Stimulated activated CD4-positive, alpha-beta T cell treated with anti-CD3 and anti-CD28 coated beads, Interleukin-1b, Interleukin-23, amount 100 ng/mL, for 1 hour (primary cell): ENCODE measurements at places on chromosomes 3 and 15.

DNA sequence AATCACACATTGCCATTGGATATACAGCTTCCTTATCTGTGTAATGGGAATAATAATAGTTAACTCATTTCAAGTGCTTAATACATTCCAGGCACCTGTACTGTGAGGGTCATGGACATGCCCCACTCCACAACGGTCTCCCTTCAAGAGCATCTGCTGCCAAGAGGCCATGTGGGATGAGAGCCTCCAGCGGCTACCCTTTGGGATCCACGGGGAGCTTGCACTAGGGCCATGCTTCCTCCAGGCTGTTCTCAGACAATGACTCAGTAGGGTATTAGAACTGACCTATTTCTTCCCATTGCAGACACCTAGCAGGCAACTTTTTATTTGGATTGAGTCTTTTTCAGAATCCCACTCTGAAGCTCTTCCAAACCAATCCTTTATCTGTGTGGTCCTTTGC is 1078.9 kb downstream of the TUSC7 start:
- no peak for DNase-seq

GRCh38 chr3:155629056-155629455 is 115.8 kb downstream of the PLCH1 start:
- no peak for DNase-seq

DNA sequence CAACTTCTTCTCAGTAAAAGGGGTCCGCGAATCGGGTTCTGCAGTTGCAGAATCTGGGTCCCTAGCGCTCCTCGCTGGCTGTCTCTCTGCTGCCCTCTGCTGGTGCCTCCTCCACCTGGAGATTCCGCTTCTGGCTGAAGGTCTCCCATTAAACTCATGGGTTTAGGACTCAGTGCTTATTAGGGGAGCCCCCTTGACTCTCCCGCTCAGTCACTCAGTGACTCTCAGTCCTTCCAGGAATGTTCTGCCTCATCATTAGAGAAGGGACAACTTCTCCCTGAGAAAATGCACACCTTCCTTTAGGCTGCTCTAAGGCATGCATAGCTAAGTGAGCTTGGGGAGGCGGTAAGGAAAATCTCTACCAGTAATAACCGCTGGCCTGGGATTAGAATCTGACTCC is 7.1 kb downstream of the CPN2 start:
- DNase-seq = peak; percentile 47

DNA sequence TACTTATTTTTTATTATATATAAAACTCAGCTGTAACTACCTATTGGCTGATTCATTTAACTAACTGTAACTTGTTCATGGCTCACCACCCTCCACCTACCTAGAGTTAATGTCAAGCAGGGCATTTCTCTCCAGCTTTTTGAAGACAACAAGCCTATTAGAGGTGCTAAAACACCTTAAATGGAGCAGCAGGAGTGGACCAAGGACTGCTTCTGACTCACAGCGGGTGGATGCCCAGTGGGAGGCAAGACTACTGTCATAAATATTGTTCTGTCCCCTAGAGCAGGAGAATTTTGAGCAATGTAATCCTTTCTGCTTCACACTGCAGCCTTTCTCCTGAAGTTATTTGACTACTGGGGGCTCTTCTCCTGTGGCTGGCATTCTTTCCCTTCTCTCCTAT is 146.9 kb downstream of the CLSTN2 start:
- no peak for DNase-seq

DNA sequence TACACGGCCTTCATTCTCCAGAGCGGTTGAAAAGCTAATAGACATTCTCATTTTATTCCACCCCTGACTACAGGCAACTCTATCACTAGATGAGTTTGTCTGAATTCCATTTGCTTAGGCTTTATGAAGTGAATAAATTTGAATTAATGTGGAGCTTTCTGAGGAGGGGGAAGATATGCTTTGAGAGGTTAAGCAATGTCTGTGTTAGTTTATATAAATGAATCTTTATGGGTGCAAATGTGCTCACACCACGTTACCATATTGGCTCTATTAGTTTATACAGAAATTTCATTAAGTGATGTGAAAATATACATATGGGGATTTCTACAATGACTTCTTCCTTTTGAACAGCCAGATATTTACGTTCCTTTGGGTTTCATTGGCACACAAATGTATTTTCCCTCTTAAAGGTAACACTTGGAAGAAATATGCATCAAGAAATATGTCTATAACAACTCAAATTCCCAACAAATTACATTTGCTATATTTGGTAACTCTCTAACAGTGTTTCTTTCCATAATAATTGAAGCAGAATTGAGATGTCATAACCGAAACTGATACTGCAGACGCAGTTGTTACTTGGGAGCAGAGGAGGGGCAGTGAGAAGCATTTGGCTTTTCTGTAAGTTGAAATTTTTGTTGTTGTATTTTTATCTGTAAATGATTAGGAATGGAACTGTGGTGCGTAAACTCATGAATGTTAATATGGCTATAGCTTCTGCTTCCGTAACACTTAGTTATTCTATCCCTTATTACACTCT is 359.4 kb downstream of the CACNA2D3 start:
- DNase-seq = no peak

- DNase-seq = no peak
These were observed 26.0 kb upstream of the UBE3A start for GRCh38 chr15:25464784-25465183.

DNA sequence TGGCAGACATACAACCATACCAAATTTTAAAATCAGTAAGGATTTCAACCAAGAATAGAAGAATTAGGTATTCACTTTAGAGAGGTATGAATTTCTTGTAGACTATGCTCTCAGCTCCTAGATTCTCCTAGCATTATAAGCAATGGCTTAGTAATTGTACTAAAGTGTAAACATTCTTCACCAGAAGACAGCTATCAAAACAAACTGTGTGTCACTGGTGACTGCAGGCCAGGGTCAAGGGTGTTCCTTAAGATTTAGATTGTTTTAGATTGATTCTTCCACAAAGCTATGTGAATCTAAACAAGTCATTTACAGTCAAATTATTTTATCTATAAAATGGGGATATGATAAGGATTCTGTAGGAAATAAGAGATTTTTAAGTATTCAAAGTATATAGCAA is 23.1 kb upstream of the GP5 start:
- DNase-seq = no peak

DNA sequence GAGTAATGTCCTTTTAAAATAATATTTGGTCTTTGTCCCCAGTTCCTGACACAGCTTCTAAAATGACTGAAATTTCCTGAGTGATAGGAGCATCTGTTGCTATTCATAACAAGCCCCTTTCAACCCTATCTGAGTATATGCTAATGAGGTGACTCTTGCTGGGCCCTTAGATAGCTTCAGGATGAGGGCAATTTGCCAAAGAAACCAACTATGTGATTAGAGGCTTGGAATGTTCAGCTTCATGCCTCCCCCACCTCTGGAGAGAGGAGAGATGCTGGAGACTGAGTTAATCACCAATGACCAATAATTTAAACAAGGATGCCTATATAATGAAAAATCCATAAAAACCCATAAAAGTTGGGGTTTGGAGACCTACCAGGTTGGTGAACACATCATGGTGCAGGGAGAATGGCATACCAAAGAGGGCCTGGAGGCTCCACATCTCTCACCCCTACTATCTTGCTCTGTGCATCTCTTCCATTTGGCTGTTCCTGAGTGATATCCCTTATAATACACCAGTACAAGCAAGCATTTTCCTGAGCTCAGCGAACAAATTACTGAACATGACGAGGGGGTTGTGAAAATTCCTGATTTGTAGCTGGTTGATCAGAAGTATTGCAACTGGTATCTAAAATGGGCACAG is 189.2 kb downstream of the ECT2 start:
- DNase-seq = no peak

GRCh38 chr3:59467476-59467875 is 417.7 kb upstream of the CFAP20DC start:
- DNase-seq = no peak

- no peak for DNase-seq
These were observed 214.8 kb upstream of the TPRG1 start for GRCh38 chr3:188956839-188957489.

GRCh38 chr3:190234621-190235020 is 87.6 kb downstream of the CLDN1 start:
- no peak for DNase-seq

DNA sequence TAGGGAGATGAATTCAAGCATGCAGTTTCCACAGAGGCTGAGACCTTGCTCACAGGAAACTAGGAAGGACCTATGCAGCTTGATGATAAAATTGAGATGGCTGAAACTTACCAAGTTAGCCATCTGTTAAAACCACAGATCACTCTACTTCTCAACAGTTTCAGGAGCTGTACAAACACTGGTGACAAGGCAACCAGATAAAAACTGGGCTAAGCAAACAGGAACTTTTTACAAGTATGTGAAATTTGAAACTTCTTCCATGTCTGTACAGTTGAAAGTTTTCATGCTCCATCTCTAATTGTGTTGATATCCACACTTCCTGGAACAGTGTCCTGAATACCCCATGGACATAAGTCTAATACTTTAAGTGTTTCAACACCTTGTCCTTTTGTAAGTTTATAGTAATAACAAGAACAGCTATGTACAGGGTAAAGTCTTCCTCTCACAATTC is 78.2 kb downstream of the FAIM start:
- no peak for DNase-seq

DNA sequence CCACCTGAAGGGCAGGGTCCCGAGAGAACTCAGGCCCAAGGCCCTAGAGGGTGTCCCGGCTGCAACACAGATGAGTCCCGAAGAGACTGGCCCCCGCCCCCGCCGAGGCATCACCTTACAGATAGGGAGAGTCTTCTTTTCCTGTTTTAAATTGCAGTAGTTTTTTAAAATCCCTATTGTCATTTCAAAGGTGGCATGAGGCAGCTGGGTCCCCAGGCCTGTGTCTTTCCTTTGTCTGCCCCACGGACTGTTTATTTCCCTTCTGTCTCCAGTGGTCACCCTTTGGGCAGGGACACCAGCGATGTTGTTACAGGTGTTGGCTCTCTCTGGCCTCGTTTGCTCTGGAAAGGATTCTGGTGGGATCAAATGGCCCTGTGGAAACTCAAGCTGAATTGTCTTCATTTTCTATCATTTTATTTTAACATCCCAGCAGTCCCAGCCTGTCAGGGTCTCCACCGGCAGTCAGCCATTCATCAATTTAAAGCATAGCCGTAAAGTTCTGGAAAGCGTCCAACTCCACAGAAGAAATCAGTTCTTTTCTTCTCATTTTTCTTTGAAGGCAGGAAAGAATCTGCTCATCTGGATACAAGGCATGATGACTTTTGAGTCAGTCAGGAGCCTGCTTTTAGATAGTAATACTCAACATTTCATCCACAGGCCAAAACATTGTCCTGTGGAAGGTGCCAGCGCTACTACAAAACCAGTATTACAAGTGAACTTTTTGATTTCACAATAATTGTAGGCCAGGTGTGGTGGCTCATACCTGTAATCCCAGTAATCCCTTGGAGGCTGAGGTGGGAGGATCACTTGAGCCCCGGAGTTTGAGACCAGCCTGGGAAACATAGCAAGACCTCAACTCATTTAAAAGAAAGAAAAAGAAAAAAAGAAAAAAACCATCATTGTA is 96.2 kb downstream of the HES1 start:
- no peak for DNase-seq

DNA sequence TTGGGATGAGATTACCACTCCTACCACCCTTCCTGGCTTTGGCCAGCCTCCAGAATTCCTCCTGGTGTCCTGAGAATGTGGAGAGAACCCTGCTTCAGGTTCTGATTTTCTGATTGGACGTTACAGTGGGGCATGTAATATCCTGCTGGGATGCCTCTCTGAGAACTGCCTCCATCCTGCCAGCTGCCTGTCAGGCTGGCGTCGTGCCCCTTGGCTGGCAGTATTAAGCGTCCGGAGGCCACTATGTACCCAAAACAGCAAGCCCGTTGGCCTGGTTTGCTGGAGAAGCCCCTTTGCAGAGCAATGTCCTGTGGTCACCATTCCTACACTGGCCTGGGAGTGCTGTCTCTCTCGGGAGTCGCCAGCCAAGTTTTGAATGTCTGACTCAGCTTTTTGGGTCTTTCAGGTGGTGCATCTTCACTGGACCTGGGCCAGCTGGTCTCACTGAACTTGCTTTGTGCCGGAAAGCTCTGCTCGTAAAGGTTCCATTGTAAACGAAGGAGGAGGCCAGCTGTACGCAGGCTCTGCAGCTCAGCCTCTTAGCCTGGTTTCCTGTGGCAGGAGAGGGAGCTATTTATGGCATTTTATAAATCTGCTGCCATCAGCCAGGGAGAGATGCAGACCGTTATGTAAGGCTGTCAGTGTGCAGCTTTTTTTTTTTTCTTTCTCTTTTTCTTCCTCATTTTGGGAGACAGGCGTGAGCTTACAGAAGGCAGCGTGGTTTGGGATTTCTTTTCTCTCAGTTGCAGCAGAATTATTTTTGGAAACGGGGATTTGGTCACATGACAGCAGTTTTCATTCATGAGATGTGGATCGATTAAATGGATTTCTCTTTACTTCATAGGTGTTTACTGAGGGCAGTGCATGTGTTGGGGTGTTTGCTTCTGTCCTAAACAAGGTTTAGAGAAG is 19.0 kb upstream of the TRAK1 start:
- DNase-seq = no peak

DNA sequence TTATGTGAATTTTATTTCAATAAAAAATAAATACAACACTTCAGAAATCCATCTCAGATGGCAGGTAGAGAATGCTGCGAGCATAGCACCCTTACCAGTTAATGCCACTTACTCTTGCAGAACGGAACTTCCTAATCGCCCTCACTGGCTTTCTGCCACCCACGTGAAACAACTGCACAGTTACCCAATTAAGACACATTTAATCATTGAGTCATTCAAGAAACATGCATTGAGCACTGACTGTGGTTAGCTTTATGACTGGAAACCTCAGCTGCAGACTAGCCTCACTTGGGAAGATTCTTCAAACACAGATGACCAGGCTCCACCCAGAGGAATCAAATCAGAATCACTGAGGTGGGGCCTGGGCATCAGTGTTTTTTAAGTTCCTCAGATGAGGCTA is 5.6 kb upstream of the MFGE8 start:
- no peak for DNase-seq

DNA sequence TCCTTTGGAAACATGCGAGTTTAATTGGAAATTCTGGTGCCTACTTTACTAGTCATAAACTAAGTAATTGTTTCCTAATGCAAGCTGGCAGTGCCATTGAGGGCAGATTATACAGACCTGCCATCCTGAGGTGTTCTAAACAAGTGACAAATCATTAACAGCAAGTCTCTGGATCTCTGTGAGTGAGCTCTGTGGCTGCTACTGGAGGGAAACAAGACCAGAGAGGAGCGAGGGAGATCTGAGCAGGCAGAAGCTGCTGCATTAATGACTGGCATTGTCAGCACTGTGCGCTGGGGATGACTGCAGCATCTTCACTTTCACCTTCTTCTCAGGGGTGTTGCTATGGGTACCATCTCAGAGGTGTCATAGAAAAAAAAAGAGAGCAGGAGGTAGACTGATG is 308.4 kb upstream of the DPH6 start:
- no peak for DNase-seq

GRCh38 chr15:90883526-90883975 is 753 bp upstream of the FES start:
- no peak for DNase-seq
